SIG-M5 (cell line): ENCODE measurements at places on chromosomes 1 and 21.

GRCh38 chr1:202679406-202680177, 30.7 kb downstream of the SYT2 start:
- no peak for DNase-seq

GRCh38 chr1:192565946-192566345, 9.6 kb upstream of the RGS1 start:
- DNase-seq, result no peak

DNA sequence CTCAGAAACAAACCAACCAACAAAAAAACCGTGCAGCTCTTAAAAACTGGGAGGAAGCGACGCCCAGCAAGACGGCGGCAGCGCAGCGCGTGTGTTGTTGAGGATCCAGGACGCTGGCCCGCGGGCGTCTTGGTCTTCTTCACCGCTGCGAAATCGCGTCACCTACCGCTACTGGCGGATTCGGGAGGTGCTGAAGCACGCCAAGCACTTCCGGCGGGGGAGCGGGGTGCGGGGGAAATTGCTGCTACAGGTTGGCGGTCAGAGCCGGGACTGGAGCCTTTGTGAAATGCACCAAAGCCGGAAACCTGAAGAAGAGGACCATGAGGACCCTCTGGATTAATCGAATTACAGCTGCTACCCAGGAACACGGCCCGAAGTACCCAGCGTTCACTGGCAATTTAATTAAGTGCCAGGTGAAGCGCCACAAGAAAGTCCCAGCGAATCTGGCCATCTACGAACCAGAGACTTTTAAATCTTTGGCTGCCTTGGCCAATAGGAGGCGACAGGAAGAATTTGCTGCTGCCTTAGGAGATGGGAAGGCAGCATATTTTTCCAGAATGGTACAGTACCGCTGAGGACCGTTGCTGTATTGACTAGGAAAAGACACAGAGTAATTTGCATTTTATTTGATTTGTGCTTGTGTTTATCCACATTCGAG, 11.9 kb upstream of the RIPPLY3 start:
- DNase-seq, result no peak

- DNase-seq, result no peak
Measured at GRCh38 chr1:53552146-53552861, 93.1 kb downstream of the DMRTB1 start.

GRCh38 chr1:57017717-57018116, 51.9 kb upstream of the C8B start:
- no peak for DNase-seq

DNA sequence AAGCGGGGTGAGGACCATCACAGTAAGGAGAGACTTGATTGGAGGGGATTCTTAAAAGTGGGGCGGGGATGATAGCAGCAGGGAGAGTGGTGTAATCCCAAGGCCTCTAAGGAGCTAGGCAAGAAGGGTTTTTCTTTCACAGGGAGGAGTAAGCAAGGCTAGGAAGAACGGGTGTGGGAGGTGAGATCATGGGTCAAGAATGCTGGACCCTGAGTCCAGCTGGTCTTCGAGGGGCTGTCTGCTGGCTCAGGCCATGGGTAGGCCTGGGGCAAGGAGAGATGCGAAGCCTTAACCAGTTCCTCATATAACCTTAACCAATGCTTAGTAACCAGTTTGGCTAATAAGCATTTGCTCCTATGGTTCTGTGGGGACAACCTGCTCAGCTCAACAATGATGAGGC, 599.1 kb downstream of the NPHP4 start:
- no peak for DNase-seq
